ENCODE measurements at places on chromosomes 11 and 22. TPM values are rescaled to one million over a fixed set of nuclear protein-coding genes. Genes with fewer than 3 reads are reported as not detected.

- DNase-seq = no peak
These were observed 95.2 kb upstream of the TP53I11 start for GRCh38 chr11:45045683-45046471.

GRCh38 chr11:73465023-73465675 is 89.0 kb downstream of the RELT start:
- no peak for DNase-seq

Gene SCN4B
- polyA plus RNA-seq = 0.75 TPM

Gene MOGAT2
- 1.1 TPM for polyA plus RNA-seq

Gene NELL1
- polyA plus RNA-seq = 2.6 TPM
